ENCODE measurements at places on chromosomes 13 and 19. TPM values are rescaled to one million over a fixed set of nuclear protein-coding genes. Genes with fewer than 3 reads are reported as not detected.

Gene OR7C1
- not detected for total RNA-seq

Gene ALOX5AP
- not detected for total RNA-seq

Gene PSG1
- total RNA-seq: 0.06 TPM

Gene ERFL
- total RNA-seq: not detected

Gene A1BG
- total RNA-seq: 2.9 TPM

Gene CKM
- not detected for total RNA-seq

Gene NLRP5
- total RNA-seq: not detected

Gene LGALS14
- not detected for total RNA-seq

Gene ZNF829
- 2.1 TPM for total RNA-seq

Gene TMPRSS9
- not detected for total RNA-seq

Gene MAG
- 0.69 TPM for total RNA-seq

Gene ZNF880
- total RNA-seq: 10.5 TPM

Gene SPACA7
- total RNA-seq: not detected

Gene ZNF730
- total RNA-seq: 2.0 TPM

Gene RETN
- total RNA-seq: not detected

Gene SLC7A9
- 0.16 TPM for total RNA-seq

Gene GPR4
- 4.1 TPM for total RNA-seq

Gene SHC2
- 1.8 TPM for total RNA-seq

Gene VSIG10L
- total RNA-seq: under 0.01 TPM

Measured in bladder microvascular endothelial cell (primary cell).